Stimulated activated CD8-positive, alpha-beta memory T cell treated with anti-CD3 and anti-CD28 coated beads, Interleukin-4, amount 100 ng/mL, for 1 hour (primary cell): ENCODE measurements at places on chromosomes 12 and 14.

DNA sequence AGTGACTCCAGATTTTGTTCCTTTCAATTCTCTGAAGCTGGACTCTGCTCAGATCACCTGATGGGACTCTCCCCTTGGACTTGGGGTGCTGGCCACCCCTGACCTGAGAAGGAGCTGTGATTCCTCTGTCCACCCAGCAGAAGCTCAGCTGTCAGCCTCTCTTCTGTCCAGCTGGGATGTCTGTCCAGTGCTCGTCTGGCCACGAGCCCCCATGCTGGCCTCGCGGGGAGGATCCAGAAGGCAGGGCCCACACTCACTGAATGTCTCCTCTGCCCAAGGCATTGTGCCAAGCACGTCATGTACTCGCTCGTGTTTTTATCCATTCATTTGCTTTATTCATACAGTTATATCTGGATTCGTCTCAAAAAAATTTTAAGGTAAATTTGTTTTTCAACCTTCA lies 14.2 kb upstream of the SLC24A4 start:
- DNase-seq: no peak

DNA sequence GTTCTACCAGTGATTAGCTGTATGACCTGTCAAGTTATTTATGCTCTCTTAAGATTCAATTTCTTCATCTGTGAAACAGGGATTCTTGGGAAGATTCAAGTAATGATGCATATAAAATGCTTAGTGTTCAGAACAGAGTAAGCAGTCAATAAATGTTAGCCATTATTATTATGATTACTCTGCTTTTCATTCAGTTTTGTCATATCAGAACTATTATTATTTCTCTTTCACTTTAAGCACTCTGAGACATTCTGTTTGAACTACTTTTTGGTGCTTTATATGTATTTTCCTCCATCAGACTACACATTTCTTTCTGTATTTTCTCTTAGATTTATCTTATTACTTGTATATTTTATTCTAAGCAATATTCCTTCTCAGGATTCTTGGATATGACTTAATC lies 81.2 kb downstream of the CFAP54 start:
- no peak for DNase-seq

- DNase-seq: no peak
These were observed 8.8 kb upstream of the CDK17 start for GRCh38 chr12:96408993-96409392.

DNA sequence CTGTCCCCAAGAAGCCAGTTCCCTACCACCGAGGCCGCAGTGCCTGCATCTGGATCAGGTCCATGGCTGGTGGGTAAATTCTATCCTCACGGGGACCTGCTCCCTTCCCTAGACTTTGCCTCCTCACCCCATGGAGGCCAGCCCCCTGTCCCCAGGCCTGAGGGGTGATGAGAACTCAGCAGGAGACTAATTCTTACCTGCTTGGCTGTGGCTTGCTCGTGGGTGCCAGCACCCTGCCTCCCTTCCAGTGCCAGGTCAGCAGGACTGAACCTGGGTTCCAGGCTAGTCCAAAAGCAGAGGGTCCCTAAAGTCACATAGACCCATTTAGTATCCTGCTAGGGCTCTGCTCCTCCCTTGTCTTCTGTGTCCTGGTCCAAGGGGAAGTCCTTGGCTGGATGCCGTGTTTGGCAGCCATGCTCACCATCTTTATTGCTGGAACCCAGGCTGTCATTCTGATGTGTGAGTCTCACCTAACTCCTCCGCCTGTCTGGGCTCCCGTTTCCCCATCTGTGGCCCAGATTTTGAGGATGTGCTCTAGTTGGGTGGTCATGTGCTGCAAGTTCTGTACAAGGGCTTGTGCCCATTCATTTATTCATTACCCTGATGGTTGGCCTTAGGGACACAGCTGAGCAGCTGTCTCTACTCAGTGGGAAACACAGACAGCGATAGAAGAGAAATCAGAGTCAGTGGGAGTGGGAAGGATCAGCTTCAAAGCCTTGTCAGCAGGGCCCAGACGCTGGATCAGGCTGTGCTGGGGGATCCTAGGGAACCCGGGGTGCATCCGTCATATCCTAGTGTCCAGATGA lies 949 bp downstream of the PLBD2 start:
- no peak for DNase-seq

DNA sequence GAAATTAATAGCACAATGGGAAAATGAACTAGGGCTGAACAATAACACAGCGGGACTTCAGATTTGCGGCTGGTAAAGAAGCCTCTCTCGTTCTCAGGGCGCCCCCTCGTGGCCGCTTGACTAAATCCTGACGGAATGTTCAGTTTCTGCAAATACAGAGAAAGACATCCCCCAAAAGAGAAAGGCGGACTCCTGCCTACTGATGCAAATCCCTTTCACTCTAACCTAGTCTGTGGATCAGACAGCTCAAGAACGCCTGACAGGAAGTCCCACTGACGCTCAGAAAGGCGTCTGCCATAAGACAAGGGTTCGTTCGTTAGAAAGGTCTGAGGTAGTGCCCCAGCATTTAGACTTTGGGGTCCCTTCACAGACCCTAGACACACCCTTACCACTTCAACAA lies 2.5 kb downstream of the NUAK1 start:
- peak; percentile 44 for DNase-seq

GRCh38 chr14:71482671-71483070 lies 449.6 kb upstream of the RGS6 start:
- DNase-seq: no peak

- no peak for DNase-seq
These were observed 66.0 kb downstream of the NT5DC3 start for GRCh38 chr12:103774977-103775560.

DNA sequence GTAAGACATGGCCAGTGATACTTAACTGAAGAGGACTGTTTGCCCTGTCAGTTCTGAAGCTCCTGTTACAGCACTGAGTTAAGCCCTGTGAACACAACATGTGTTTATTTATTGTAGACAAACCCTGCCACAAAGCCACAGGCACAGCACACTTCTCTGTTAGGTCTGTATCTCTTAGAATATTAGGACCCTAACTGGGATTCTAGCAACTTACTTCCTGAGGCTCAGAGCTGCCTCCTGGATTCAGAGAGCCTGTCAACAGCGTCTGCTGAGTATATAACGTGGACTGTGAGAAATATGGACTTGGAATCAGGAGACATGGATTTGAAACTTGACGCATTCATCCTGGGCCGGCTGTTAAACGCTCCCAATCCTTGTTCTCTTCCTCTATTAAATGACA lies 135.0 kb upstream of the HIF1A start:
- no peak for DNase-seq

DNA sequence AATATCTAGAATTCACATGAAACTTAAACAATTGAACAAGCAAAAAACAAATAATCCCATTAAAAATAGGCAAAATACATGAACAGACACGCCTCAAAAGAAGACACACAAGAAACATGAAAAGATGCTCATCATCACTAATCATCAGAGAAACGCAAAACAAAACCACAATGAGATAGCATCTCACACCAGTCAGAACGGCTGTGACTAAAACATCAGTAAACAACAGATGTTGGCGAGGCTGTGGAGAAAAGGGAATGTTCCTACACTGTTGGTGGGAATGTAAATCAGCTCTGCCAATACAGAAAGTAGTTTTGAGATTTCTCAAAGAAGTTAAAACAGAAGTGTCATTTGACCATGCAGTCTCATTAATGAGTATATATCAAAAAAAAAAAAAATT lies 121.3 kb downstream of the PTPRO start:
- DNase-seq: no peak

GRCh38 chr12:20508359-20508758 lies 140.0 kb downstream of the PDE3A start:
- no peak for DNase-seq

- no peak for DNase-seq
These were observed 26.2 kb downstream of the MEG3 start for GRCh38 chr14:100851946-100852620.

- no peak for DNase-seq
These were observed 240.3 kb downstream of the ZFP36L1 start for GRCh38 chr14:68552602-68553001.

DNA sequence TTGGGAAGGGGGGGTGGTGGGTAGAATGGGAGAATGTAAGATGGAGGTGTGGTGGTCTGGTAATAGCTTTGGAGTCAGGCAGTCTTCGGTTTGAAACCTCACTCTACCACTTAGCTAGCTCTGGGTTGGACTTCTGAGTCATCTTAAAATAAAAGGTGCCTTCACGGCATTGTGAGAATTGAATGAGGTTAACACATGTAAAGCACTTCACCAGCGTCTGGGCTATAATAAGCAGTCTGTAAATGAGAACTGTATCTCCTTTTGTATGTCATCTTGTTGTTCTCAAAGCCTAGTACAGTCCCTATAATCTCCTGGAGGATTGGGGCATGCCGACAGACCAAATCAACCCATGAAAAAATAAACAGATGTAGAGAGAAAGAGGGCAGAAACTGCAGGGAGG lies 11.2 kb downstream of the C2CD5 start:
- no peak for DNase-seq

GRCh38 chr14:58107947-58108552 lies 44.0 kb downstream of the ARMH4 start:
- DNase-seq: no peak

- DNase-seq: no peak
These were observed 1.6 kb downstream of the TMEM229B start for GRCh38 chr14:67486890-67487289.

- no peak for DNase-seq
These were observed 44.4 kb upstream of the KCNK13 start for GRCh38 chr14:90017371-90017770.

DNA sequence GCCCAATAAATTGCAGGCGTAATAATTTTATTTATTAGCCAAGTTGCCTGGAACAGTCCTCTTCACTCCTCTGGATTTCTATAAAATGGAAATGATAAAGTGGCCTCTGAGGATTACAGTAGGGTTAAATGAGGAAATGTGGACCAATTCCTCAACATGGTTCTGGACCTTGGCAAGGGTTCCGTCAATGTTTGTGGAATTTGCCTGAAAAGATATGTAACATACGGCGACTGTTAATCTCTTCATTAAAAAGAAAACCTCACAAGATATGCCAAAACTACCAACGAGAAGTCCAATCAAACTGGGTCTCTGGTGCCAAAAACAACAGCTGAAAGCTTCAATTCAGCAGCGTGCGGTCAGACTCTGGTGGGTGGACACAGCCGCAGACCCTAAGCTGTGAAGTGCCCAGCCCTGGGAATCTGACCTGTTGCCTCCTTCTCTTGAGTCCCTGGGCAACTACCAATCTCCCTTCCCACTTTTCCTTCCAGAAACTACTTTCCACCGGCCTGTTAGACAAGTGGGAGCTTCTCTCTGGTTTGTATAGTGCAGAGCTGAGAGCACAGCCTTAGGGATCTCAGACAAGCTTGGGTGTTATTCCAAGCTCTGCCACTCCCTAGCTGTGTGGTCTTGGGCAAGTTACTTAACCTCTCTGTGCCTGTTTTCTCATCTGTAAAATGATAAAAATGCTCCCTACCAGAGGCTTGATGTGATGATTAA lies 190.5 kb upstream of the GSC start:
- no peak for DNase-seq

DNA sequence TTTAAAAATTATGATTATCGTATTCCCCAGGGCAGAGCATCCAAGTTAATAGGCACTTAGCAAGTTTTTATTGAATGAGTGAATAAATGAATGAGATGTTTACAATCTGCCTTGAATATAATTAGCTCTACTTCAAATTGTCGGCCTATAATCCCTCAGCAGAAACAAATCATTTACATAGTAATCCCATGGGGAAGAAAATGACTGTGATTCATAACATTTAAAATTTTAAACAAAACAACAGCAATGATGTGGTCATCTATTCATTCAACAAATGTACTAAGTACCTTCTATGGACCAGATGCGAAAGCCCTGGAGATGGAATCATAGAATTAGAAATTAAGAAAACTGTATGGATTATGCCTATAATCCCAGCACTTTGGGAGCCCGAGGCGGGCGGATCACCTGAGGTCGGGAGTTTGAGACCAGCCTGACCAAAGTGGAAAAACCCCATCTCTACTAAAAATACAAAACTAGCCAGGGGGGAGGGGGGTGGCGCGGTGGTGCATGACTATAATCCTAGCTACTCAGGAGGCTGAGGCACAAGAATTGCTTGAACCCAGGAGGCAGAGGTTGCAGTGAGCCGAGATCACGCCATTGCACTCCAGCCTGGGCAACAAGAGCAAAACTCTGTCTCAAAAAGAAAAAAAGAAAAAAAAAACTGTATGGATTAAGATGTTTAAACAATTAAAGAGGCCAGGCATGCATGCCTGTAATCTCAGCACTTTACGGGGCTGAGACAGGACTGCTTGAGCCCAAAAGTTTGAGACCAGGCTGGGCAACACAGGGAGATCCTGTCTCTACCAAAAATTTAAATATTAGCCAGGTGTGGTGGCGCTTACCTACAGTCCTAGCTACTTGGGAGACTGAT lies 17.7 kb upstream of the MDM2 start:
- DNase-seq: no peak

DNA sequence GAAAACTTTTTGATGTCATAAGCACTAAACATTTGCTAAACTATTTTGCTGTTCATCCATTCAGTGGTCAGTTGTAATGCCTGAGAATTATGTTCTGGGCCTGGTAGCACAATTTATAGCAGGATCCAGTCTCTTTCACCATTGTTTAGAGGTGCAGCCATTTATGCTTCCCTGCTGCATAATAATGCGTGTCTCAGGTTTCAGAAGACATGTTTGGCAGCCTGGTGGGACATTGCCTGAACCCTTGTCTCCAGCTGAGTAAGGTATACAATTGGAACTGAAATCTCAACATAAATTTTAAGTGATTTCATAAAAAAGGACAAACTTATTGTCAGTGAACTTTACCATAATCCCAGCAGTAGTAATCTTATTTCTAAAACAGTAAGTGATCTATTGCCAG lies 94.8 kb downstream of the POLR3B start:
- DNase-seq: no peak

DNA sequence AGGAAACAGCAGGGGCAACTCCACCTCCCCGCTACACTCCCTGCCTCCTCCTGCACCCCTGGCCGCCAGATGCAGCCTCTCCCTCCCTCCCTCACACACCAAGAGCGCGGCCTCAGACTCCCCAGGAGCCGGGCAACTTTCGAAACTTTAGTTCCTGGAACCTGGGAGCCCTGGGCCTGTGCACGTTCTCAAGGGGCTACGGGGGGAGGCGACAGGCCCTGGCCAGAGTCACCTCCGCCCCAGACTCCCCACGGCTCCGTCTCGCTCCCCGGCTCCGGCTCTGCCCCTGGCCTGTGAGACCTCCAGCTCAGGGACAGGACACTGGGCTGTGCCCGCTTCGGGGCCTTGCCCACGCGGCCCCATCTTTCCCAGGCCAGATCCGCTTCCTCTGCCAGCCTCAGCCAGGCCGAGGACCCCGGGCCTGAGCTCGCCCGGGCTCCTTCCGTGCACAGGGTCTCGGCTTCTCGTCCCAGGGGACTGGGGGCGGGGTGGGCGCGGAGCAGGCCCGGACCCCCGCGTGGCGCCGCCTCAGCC lies 5.5 kb downstream of the AMN start:
- no peak for DNase-seq
